ENCODE measurements at places on chromosomes 11 and 22. TPM values are rescaled to one million over a fixed set of nuclear protein-coding genes. Genes with fewer than 3 reads are reported as not detected.

DNAJB13 gene
- polyA plus RNA-seq, result not detected

EHF gene
- polyA plus RNA-seq, result 94.7 TPM

ALDH3B2 gene
- not detected for polyA plus RNA-seq

C22orf31 gene
- polyA plus RNA-seq, result not detected

SERHL2 gene
- polyA plus RNA-seq, result 0.92 TPM

LIPT2 gene
- polyA plus RNA-seq, result 2.1 TPM

HBB gene
- 3.3 TPM for polyA plus RNA-seq

SLC25A18 gene
- polyA plus RNA-seq, result 1.2 TPM

BTBD18 gene
- polyA plus RNA-seq, result 0.03 TPM

MUC5AC gene
- under 0.01 TPM for polyA plus RNA-seq

Data from sigmoid colon (tissue), 7 donors.